Activated CD4-positive, alpha-beta T cell treated with anti-CD3 and anti-CD28 coated beads, Interleukin-2, amount 50 U/mL, for 16 hours (primary cell): ENCODE measurements at places on chromosomes 13 and 19.

DNA sequence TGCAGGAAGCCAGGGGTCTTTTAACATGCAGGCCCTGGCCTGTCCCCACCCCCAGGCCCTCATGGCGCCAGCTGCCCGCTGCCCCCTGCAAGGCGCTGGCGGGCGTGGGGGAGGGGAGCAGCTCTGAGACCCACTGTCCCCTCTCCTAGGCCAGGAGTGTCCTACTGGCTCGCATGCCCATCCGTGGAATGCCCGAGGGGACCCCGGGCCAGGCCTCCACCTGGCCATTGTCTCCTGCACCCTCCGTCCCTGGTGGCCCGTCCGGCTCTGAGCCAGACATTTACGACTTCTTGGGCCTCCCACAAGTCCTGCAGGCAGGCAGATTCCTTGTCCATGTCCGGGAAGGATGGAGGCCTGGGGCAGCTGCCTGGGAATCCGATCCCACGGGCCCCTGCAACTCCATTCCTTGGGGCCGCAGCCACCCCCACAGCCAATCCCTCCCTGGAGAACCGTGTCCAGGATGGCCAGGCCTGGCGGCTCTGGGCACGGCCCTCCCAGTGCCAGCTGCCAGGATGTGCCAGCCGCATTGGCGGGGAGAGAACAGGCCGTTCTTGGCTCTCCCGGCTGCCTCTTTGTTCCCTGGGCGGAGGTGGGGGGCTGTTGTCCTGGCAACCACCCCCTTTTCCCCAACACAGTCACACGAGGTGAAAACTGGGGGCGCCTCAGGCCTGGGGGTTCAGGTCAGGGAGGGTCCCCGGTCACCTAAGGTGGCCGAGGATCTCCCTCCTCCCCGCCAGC is 10.5 kb upstream of the PLIN3 start:
- DNase-seq, result no peak

GRCh38 chr13:74681891-74682290 is 547.7 kb upstream of the KLF12 start:
- no peak for DNase-seq

GRCh38 chr13:30908416-30908980 is 2.4 kb downstream of the MEDAG start:
- no peak for DNase-seq

DNA sequence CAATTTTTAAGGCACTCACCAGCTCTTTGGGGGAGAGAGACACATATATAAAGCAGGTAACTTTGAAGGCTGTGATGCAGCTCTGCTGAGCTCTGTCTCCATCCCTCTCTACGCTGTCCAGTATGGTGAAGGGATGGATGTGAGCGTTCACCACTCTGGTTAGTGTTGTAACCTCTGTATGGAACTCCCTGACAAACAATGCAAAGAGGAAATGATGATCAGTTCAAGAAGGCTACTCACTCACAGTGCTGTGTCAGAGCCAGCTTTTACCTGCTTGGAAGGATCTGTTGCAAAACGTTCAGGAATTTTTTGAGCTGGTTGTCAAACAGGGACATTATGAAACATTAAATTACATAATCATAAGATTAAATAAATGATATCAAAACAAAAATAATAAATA is 90.8 kb upstream of the SLC10A2 start:
- DNase-seq, result no peak

DNA sequence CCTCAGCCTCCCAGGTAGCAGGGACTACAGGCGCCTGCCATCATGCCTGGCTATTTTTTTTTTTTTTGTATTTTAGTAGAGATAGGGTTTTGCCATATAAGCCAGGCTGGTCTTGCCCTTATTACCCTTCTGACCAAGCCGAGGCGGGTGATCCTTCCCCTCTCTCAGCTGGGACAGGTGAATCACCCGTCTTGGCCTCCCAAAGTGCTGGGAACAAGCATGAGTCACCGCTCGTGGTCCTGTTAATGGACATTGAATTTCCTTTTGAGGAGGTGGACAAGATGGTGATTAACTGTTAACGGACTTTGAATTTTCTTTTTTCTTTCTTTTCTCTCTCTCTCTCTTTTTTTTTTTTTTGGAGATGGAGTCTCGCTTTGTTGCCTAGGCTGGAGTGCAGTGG is 10.6 kb downstream of the CD70 start:
- no peak for DNase-seq

- no peak for DNase-seq
Observed at GRCh38 chr19:28497137-28497536, 715.8 kb downstream of the UQCRFS1 start.

GRCh38 chr19:31304831-31305312 is 44.4 kb downstream of the TSHZ3 start:
- DNase-seq, result no peak

- no peak for DNase-seq
Observed at GRCh38 chr13:35530147-35530546, 53.7 kb upstream of the MAB21L1 start.

- no peak for DNase-seq
Observed at GRCh38 chr13:74230984-74231501, 96.8 kb upstream of the KLF12 start.

GRCh38 chr19:46107371-46107770 is 17.1 kb downstream of the IGFL3 start:
- no peak for DNase-seq

GRCh38 chr13:26370553-26370952 is 116.6 kb downstream of the CDK8 start:
- DNase-seq, result no peak

GRCh38 chr13:33634546-33634982 is 183.4 kb upstream of the RFC3 start:
- DNase-seq, result no peak

DNA sequence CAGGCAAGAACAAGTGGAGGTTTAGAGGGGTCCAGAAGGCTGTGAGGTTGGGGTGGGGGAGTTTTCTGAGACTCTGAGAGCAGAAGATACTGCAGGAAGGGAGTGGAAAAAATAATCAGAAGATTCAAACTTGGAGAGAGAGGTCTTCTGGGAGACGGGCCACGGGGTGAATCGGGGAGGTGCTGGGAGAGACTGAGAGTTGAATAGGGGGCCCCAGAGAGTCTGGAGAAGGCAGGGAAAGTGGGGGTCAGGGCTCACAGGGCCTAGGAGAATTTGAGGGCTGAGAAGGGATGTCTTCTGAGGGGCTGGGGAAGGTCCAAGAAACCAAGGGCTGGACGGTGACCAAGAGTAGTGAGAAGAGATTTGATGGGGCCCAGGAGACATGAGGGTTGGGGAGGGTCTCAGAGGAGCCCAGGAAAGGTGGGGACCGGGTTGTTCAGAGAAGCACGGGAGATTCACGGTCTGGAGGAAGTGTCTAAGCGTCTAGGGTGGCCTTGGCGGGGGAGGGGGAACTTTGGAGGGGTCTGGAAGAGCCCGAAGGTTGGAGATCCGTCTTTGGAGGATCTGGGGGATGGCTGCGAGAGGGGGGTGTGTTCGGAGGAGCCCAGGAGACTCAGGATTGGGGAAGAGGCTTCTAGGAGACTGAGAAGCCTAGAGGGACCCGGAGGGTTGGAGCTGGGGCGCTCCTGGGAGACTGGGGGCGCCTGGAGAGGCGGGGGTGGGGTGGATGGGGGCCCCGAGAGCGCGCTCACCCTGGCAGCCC is 1.5 kb downstream of the KCNC3 start:
- no peak for DNase-seq

DNA sequence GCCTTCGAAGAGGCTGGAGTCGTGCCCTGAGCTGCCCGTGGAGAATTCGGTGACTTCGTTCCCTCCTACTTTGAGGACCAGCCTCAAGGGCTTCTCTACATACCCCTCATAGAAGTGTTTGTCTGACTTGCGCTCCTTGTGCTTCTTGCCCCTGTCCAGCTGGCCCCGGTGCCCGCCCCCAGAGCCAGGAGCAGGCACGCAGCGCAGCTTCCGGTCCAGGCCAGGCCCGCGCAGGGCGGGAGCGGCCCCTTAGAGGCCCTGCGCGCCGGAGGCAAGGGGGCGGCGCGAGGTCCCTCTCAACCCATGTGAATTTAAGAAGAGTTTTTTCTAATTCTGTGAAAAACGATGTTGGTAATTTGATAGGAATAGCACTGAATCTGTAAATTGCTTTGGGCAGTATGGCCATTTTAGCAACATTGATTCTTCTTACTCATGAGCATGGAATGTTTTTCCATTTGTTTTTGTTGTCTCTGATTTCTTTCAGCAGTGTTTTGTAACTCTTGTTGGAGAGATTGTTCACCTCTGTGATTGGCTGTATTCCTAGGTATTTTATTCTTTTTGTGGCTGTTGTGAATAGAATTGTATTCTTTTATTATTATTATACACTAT is 46.9 kb upstream of the SOX21 start:
- no peak for DNase-seq

- DNase-seq, result peak; percentile 96
Observed at GRCh38 chr19:29671393-29672160, 6.3 kb downstream of the PLEKHF1 start.

DNA sequence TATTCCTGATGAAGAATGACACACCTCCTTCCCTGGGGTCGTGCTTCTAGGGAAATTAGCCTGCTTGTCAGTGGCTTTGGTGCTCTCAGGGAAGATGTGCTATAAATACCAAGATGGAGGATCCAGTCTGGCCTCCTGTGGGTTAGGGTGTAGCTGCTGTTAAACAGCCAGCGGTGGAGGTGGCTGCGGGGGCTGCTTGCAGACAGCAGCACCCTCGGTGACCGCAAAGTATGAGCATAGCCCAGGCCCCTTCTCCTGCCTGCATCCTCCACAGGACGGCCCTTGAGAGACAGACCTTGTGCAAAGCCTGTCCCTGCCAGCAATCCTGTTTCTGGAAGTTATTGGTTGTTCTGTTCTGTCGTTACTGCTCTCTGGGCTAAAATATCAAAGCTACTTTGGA is 11.4 kb downstream of the VSTM2B start:
- DNase-seq, result no peak
